Stimulated activated CD8-positive, alpha-beta memory T cell treated with anti-CD3 and anti-CD28 coated beads, Interleukin-7, amount 100 ng/mL, for 24 hours (primary cell): ENCODE measurements at places on chromosomes 7 and 10.

DNA sequence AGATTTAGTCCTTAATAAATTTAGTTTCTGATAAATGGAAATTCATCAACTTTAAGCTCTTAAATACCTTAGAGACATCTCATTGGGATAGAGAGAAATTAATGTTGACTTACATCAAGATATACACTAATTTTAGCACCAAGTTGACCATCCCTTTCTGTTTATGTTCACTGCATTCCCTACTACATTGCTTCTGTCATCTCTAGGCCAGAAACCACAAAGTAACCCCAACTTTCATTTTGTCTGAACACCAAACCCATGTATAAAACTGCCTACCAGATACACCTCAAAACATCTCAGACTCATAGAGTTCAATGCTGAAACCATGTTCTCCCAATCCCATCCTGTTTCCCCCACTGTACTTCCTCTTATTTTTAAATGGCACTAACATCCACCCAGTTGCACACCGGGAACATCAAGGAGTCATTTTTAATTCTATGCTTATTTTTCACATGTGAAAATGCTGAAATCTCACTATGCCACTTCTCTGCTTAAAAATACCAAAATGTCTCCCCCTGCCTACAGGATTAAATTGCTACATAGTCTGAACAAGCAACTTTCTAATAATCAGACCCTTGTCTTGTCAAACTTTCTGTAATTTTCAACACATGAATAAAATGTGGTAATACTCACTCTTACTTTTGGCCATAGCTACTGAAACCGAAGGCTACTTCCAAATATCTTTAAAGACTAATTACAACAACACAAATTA is 201.6 kb downstream of the SEMA3D start:
- no peak for DNase-seq

DNA sequence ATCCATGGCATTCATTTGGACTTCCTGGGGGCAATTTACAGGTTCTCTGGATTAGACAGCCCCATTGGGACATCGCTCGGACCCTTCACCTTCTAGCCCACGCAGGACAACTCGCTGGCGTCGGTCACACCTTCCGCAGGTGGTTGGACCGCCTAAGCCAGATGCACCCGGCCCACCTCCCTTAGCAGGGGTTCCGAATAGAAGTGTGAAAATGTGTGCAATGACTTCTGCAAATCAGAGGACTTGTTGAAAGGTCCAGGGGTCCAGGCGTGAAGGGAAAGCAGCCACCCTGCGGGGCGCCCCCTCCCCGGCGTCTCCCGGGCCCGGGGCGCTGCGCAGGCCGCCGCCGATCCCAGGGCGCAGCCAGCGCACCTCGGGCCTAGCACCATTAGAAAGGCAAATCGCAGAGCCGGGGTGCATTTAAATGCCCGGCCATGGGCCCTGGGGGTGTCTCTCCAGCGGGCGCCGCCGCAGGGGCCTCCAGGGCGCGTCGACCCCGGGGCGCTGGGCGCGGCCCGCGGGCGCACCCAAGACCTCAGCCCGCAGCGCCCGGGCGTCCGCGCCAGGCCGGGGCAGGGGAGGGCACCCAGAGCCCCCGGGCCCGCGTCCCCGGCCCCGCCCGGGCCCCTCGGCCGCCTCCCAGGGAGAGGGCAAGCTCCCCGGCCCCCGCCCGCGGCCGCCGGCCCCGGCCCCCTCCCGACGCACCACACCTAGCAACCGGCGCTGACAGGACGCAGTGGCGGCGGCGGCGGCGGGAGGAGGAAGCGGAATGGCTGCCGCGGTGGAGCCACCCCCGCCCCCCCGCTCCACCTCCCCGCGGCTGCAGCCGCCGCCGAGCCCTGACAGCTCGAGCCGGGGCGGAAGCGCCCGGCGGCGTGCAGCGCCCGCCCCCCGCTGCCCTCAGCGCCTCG is 1.2 kb downstream of the JAZF1 start:
- peak; percentile 33 for DNase-seq

DNA sequence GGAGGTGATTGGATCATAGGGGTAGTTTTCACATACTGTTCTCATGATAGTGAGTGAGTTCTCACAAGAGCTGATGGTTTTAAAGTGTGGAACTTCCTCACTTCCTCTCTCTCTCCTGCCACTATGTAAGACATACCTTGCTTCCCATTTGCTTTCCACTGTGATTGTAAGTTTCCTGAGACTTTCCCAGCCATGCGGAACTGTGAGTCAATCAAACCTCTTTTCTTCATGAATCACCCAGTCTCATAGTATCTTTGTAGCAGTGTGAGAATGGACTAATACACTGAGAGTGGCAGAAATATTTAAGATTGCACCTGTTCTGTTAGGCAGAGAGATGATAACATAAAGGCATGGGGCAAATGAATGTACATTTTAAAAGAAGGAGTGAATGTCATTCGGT is 507.8 kb downstream of the SORCS3 start:
- no peak for DNase-seq

- DNase-seq = no peak
These were observed 20.1 kb upstream of the MDFIC start for GRCh38 chr7:114901771-114902170.

DNA sequence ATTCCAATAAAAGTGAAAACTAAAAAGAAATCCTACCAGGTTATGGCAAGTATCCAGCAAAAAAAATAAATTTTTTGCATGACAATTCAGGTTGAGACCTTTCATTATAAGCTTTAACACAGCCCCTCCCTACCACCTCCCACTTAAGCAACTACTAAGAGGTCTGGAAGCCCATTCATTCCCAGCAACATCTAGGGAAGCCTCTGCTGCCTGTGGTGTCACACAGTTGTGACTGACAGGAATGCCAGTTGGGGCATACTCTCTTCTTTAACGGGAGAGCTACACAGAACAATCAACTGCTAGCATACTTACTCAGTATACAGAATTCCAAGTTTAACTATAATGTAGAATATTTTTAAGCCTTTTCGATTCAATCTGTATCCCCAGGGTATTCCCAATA is 27.8 kb downstream of the ABI1 start:
- DNase-seq = no peak

- DNase-seq = no peak
These were observed 60.8 kb upstream of the HABP2 start for GRCh38 chr10:113491967-113492565.

DNA sequence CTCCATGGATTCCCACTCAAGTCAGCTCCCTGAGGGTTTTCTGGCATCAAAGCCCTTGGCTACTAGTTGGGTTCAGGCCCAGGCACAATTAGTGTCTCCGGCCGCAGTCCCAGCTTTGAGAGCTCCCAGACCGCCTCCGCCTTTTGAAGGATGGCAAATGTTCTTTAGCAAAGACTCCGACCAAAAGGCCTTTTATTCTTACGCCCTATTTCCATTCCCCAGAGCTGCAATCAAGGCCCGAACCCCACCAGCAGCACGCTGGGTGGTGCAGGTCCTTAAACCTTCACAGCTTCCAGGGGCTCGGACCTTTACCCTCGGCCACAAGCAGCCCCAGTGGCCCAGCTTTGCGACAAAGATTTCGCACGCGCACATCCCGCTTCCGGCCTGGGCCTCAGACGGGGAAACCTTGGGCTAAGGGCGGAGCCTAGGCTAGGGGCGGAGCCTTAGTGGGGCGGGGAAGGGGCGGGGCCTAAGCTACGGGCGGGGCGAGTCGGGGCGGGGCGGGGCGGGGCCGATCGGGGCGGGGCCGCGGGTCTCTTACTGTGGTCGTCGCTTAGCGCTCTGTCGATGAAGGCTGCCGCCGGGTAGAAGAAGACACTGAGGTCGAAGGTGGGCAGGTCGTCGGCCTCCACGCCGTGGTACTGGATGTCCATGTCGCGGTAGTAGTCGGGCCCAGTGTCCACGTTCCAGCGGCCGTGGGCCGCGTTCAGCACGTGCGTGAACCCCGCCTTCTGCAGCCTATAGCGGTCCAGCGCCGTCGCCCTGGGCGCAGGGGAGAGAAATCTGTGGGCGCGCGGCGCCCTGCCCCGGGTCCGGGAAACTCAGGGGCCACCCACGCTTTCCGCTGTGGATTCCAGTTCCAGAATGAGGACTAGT is 68.0 kb upstream of the SAMD8 start:
- DNase-seq = peak; percentile 36

DNA sequence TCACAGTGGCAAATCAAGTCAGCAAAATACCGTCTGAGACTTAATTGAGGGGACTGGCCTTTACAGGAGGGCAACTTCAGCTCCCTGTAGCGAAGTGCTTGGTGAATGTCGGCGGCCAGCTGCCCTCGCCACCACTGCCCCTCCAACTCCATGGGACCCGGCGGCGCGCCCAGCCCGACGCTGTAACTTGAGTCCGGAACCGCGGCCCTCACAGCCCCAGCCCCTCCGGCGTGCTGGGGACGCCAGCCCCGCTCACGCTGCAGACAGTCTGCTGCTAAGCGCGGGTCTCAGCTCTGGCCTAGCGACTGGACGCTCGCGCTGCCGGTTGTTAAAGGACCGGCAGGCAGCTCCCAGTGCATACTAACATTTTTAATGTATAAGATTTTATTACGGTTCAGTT is 113.4 kb upstream of the NUPR2 start:
- DNase-seq = no peak

- DNase-seq = no peak
These were observed 59.3 kb downstream of the ANKMY2 start for GRCh38 chr7:16586081-16586874.

- DNase-seq = peak; percentile 62
These were observed 78.9 kb downstream of the MKI67 start for GRCh38 chr10:128047351-128047750.

DNA sequence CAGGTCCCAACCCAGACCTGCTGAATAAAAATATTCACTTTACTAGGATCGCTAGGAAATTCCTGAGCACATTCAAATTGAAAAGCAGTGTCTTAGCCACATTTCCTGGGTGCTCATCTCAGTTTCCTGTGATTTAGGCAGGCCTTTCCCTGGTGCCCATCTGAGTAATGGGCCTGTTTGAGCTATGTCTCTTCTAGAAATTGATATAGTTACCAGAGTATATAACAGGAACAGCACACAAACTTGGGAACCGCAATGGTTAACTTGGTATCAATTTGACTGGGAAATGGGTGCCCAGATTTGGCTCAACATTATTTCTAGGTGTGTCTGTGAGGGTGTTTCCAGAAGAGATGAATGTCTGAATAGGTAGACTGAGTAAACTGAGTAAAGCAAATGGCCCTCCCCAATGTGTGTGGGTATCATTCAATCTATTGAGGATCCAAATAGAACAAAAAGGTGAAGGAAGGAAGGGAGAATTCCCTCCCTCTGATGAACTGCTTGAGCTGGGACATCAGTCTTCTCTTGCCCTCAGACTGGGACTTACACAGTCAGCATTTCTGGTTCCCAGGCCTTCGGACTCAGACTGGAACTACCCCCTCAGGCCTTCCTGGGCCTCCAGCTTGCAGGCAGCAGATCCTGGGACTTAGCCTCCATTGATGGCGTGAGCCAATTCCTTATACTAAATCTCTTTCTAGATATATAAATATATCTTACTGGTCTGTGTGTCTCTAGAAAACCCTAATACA is 99.1 kb downstream of the CCDC71L start:
- no peak for DNase-seq

DNA sequence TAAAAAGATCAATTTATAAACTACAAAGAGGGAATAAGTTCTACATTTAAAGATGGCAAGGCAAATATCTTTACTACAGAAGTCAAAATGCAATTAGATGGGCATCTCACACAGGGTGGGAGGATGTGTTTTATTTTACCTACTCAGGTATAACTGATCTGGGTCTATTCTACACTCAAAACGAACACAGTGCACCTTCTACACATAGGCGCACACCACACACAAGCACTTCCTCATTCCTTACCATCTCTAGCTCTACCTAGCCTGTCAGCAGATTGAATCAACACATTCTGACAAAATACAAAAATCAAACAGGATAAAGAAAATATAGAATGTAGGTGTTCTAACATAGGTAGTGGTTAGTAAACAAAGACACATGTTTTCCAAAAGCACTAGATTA is 64.8 kb downstream of the SGCE start:
- no peak for DNase-seq

DNA sequence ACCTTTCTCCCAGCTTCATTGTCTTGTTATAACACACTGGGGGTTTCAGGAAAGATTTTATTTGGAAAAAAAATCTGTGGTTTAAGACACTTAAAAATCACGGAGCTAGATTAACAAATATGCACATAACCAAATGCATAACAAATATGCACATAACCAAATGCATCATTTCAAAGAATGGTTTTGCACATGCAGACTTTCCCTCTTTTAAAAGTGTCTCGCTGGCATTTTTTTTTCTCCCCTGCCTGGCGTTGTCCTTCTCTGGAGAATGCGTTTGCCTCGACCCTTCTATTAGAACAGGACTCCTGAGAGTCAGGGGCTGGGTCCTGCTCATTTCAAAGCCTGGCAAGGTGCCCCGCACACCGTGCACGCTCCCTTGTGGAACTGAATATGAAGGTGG is 42.7 kb upstream of the LOXL4 start:
- DNase-seq = no peak

- DNase-seq = no peak
These were observed 184.7 kb upstream of the SH2B2 start for GRCh38 chr7:102101926-102102325.

DNA sequence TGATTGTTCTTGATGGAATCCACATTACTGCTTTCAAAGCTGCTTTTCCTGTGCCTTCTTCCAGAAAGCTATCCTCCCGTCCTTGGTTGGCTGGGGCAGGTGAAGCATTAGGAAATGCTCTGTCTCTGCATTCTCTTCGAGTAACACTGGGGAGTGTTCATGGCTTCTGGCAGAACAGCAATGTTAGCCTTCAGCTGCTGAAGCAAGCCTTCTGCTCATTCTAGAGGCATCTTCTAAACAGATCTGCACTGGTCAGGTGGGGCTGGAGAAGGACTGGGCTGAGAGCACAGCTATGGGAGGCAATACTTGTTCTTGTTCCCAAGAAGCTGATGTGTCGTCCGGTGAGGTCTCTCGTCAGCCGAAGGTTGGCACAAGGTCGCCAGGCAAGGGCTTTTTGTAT is 80.6 kb downstream of the MGMT start:
- DNase-seq = no peak

- DNase-seq = no peak
These were observed 175.8 kb downstream of the PKD1L1 start for GRCh38 chr7:47772492-47772891.

GRCh38 chr7:50449501-50449880 is 659 bp downstream of the FIGNL1 start:
- DNase-seq = no peak

DNA sequence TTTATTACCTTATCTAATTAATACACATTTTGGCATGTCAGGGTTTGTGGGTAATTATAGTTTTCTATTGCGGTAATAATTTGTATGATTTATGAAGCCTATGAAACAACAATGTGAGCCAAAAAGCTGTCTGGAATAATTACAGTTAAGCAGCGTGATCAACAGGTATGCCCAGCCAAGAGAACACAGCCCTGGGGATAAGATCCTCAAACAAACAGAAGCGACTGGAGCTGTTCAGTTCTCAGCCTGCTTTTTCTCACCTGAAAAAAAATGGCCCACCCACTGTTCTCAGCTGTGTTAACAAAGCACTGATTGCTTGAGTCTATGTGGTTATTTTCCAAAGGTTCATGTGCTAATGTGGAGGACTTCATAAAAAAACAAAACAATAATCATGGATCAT is 855.8 kb downstream of the GATA3 start:
- DNase-seq = no peak

- no peak for DNase-seq
These were observed 64.3 kb upstream of the RET start for GRCh38 chr10:43012578-43012977.
